ENCODE measurements at places on chromosomes 6 and 20. TPM values are rescaled to one million over a fixed set of nuclear protein-coding genes. Genes with fewer than 3 reads are reported as not detected.

GRCh38 chr20:52652271-52652670, 319.9 kb upstream of the TSHZ2 start:
- H3K36me3 ChIP-seq: no peaks in the 10 kb centered on the region
- no peaks in the 10 kb centered on the region for H3K4me1 ChIP-seq
- H3K4me3 ChIP-seq: no peak overlapping the region
- DNase-seq: no peak

- H3K36me3 ChIP-seq: no peaks in the 10 kb centered on the region
- no peaks in the 10 kb centered on the region for H3K4me1 ChIP-seq
- no peak overlapping the region for H3K4me3 ChIP-seq
- DNase-seq: no peak
- no peaks in the 10 kb centered on the region for H3K27me3 ChIP-seq
These were observed 100.1 kb downstream of the SCP2D1 start for GRCh38 chr20:18913701-18914100.

- H3K4me3 ChIP-seq: no peak overlapping the region
- DNase-seq: no peak
- no peaks in the 10 kb centered on the region for H3K4me1 ChIP-seq
These were observed 168.6 kb upstream of the GGTLC1 start for GRCh38 chr20:24157213-24157612.

DNA sequence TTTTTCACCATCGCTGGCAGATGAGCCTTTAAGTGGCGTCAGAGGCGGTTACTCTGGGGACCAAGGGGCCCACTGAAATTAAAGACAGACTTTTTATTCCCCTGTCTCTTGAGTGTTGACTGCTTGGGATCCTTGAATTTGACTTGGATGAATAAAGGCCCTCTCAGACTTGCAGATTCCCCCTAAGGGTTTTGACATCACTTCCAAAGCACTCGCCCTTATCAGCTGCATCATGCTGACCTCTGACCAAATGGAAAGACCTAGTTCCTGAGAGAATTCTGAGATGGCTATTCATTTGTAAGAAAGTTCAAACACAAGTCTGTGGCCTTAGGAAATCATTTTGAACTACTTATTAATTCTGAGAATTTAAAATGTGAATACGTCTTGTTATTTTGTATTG, 13.5 kb upstream of the MOXD1 start:
- no peaks in the 10 kb centered on the region for H3K27me3 ChIP-seq
- H3K4me3 ChIP-seq: no peak overlapping the region
- H3K36me3 ChIP-seq: no peaks in the 10 kb centered on the region
- H3K27ac ChIP-seq: no peak overlapping the region
- DNase-seq: no peak

PPP1R3G gene
- 0.19 TPM for total RNA-seq

JPH2 gene
- 19.1 TPM for total RNA-seq

- H3K27ac ChIP-seq: no peak overlapping the region
- no peak overlapping the region for H3K4me3 ChIP-seq
- H3K27me3 ChIP-seq: no peaks in the 10 kb centered on the region
- H3K36me3 ChIP-seq: peaks cover 22% of the 10 kb centered on the region
- H3K4me1 ChIP-seq: peaks cover 15% of the 10 kb centered on the region
These were observed 1.5 kb downstream of the TTPAL start for GRCh38 chr20:44477151-44477550.

- no peak overlapping the region for H3K27ac ChIP-seq
- no peaks in the 10 kb centered on the region for H3K4me1 ChIP-seq
- DNase-seq: no peak
- no peaks in the 10 kb centered on the region for H3K27me3 ChIP-seq
- no peak overlapping the region for H3K4me3 ChIP-seq
These were observed 10.0 kb downstream of the THBS2 start for GRCh38 chr6:169243661-169244060.

DNA sequence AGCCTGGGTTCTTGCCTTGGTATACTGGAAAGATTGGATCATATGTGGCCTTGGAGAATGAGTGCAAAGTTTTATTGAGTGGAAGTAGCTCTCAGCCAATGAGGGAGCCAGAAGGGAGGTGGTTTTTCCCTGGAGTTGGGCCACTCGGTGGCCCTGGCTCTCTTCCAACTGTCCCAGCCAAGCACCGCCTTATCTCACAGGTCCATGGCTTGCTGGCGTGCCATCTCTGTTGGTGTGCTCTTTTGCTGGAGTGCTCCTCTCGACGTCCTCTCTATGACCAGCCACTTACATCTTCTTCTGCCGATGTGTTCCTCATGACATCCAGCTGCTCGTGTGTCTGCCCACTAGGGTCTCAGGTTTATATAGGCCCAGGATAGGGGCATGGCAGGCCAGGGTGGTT, 505.9 kb upstream of the SYNCRIP start:
- no peak for DNase-seq
- no peaks in the 10 kb centered on the region for H3K36me3 ChIP-seq
- H3K27me3 ChIP-seq: no peaks in the 10 kb centered on the region
- H3K27ac ChIP-seq: no peak overlapping the region
- H3K4me3 ChIP-seq: no peak overlapping the region

DNA sequence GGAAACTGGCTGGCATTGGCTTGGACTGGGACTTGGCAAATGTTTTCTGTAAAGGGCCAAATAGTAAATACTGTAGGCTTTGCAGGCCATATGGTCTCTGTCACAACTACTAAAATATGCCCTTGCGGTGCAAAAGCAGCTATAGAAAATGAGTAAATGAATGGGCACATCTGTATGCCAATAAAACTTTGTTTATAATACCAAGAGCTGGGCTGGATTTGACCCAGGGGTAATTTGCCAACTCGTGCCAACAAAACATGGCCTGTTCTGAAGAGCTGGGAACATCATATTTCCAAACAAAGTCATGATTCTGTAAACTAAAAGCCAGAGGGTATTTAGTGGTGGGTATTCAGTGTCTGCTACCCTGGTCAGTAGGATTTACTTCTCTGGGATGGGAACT, 320.1 kb upstream of the SOX4 start:
- no peaks in the 10 kb centered on the region for H3K36me3 ChIP-seq
- H3K27me3 ChIP-seq: no peaks in the 10 kb centered on the region
- no peak overlapping the region for H3K4me3 ChIP-seq
- no peaks in the 10 kb centered on the region for H3K4me1 ChIP-seq
- no peak for DNase-seq

DNA sequence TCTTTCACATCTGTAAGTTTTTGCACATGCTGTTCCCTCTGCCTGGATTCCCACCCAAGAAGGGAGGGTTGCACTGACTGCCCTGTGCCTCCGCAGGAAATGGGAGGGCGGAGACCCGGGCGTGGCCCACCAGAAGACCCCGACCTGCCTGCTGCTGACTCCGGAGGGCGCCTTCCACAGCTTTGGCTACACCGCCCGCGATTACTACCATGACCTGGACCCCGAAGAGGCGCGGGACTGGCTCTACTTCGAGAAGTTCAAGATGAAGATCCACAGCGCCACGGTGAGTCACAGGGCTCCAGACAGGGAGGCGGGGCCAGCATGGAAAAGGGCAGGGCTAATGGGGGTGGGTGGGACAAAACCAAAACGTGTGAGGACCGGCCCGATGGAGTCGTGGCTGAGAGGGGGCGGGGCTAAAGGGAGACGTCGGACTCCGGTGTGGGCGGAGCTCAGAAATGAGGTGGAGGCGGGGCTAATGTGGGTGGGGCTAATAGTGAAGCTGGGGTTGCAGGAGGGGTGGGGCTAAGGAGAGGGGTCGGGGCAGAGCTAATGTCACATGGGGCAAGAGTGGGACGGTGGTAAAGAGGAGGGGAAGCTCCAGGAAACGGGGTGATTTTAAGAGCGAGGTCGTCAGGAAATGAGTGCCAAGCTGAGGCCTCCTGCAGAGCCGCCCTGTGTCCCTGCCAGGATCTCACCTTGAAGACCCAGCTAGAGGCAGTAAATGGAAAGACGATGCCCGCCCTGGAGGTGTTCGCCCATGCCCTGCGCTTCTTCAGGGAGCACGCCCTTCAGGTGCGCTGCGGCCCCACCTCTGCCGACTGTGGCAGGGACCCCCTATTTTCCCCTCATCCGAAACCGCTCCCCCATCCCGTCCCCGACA, 12.6 kb downstream of the HSPA12B start:
- 0 out of 2 replicates have a peak, but pooled peaks cover 4% of the 10 kb centered on the region for H3K27me3 ChIP-seq
- H3K36me3 ChIP-seq: no peaks in the 10 kb centered on the region
- no peak for DNase-seq

- no peaks in the 10 kb centered on the region for H3K4me1 ChIP-seq
- no peak overlapping the region for H3K4me3 ChIP-seq
- no peak overlapping the region for H3K27ac ChIP-seq
- no peaks in the 10 kb centered on the region for H3K27me3 ChIP-seq
These were observed 199.1 kb downstream of the COL9A1 start for GRCh38 chr6:70103798-70104197.

DNA sequence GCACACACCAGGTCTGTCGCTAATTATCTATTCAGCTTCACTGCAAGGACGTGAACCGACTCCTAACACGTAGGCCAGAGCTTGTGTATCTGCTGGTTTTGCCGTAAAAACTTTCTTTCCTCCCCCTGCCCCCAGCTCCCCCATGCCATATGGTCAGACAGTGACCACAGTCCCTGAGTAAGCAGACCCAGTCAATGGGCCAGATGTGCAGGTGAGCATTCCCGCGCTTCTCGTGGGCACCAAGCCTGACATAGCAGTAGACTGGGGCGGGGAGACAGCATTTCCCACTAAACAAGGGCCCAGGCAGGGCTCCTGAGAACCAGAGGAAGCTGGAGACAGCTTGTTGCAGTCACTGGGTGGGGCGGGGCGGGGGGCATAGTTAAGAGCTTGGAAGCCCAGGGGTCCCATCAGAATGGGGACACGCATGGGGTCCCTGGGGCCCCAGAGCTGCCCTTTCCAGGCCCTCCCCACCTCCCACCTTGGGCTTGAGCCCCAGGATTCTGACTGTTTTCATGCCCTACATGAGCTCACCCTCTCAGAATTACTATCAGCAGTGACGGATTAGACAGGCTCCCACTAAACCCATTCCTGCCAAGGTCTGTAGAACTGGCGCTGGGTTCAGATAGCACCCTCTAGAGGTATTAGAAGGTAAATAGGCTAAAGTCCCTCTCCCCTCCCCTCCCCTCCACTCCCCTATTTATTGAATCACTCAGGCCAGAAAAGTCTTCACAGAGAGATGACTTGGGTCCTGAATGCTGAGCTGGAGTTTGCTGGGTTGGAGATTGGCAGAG, 51.8 kb downstream of the CDH26 start:
- no peak overlapping the region for H3K4me3 ChIP-seq
- H3K36me3 ChIP-seq: no peaks in the 10 kb centered on the region
- no peaks in the 10 kb centered on the region for H3K4me1 ChIP-seq
- H3K27ac ChIP-seq: no peak overlapping the region
- H3K27me3 ChIP-seq: 0 out of 2 replicates have a peak, but pooled peaks cover 9% of the 10 kb centered on the region

LTB gene
- not detected for total RNA-seq

GRCh38 chr6:2579804-2580570, 170.7 kb downstream of the MYLK4 start:
- H3K4me3 ChIP-seq: no peak overlapping the region
- no peak overlapping the region for H3K27ac ChIP-seq
- DNase-seq: no peak
- peaks cover 20% of the 10 kb centered on the region for H3K4me1 ChIP-seq
- H3K27me3 ChIP-seq: no peaks in the 10 kb centered on the region
- H3K36me3 ChIP-seq: no peaks in the 10 kb centered on the region

DNA sequence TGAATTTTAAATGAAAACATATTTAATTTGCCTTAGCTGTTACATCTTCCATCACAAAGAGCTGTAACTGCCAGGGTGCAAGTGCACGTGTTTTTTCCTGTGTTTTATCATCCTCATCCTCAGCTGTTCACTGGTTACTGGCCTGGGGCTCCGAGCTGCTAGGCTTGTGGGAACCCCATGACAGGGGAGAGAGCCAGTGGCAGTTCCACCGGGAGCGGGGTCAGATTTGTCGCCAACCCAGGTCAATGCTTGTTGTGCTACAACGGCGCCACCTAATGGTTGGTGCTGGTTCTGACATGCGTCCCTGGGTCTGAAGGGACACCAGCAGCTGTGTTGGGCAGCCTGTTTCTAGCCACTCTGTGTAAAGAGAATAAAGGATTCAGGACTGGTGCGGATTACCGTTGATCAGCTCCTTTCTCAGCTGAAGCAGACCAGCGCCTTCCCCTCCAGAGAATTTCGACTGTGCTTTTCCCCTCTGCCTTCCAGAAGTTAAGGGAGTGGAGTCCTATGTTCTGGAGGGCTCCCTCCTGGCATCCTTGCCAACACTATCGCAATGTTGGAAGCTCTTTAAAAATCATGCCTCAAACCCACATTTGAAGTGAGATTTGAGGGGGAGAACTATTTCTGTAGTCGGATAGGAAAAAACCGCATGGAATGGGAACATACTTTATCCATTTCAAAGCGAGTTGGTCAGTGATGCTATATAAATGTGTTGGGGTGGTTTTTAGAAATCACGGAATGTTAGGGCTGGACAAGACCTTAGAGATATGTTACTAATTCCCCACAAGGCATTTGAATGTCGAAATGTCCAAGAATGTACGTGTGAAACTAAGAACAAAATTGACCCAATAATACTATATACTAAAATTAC, 32.1 kb downstream of the SUMO4 start:
- H3K27me3 ChIP-seq: no peaks in the 10 kb centered on the region
- H3K27ac ChIP-seq: no peak overlapping the region
- peak; percentile 88 for DNase-seq
- 0 out of 2 replicates have a peak, but pooled peaks cover 2% of the 10 kb centered on the region for H3K4me1 ChIP-seq
- no peak overlapping the region for H3K4me3 ChIP-seq

DNA sequence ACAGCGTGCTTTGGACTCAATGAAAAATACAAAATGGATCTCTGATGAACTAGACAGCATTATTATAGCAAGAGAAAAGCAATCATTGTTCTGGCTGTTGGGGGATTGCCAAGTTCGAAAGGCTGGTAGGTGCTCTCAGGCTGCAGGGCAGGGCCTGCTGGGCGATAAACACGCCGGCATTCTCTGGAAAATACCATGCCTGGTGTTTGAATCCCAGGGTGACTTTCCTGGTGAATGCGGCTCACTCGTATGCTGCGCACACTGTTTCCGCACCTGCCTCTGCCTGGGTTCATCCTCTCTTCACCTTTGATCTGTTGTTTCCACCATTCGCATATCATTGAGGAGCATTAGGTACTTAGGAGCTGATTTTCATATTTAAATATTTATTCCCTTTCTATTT, 37.4 kb downstream of the GCNT2 start:
- peaks cover 38% of the 10 kb centered on the region for H3K4me1 ChIP-seq
- no peak for DNase-seq
- H3K4me3 ChIP-seq: no peak overlapping the region
- H3K27me3 ChIP-seq: no peaks in the 10 kb centered on the region
- H3K27ac ChIP-seq: no peak overlapping the region

TCF15 gene
- not detected for total RNA-seq

GRCh38 chr6:18166312-18167036, 11.3 kb downstream of the KDM1B start:
- H3K27ac ChIP-seq: no peak overlapping the region
- H3K4me3 ChIP-seq: no peak overlapping the region
- H3K4me1 ChIP-seq: no peaks in the 10 kb centered on the region
- DNase-seq: no peak

DNA sequence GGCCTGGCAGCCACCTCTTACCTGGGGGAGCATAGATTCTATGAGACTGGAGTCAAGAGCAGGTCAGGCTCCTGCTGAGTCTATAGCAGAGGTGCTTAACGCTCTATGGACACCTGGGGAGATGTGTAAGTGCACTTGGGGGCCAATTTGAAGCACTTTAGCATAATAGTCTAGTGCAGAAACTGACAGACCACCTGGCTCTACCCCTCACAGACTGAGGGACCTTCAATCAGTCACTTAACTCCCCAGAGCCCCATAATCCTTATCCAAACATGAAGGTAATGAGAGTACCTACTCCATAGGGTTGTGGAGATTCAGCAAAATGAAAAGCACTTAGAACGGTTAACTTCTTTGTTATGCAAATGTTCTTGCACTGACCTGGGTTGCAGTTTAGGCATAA, 87.3 kb upstream of the SLC22A16 start:
- H3K27me3 ChIP-seq: no peaks in the 10 kb centered on the region
- H3K4me3 ChIP-seq: no peak overlapping the region
- peaks cover 6% of the 10 kb centered on the region for H3K4me1 ChIP-seq
- no peaks in the 10 kb centered on the region for H3K36me3 ChIP-seq
- DNase-seq: no peak
